ENCODE measurements at places on chromosomes 5 and 9. TPM values are rescaled to one million over a fixed set of nuclear protein-coding genes. Genes with fewer than 3 reads are reported as not detected.

DNA sequence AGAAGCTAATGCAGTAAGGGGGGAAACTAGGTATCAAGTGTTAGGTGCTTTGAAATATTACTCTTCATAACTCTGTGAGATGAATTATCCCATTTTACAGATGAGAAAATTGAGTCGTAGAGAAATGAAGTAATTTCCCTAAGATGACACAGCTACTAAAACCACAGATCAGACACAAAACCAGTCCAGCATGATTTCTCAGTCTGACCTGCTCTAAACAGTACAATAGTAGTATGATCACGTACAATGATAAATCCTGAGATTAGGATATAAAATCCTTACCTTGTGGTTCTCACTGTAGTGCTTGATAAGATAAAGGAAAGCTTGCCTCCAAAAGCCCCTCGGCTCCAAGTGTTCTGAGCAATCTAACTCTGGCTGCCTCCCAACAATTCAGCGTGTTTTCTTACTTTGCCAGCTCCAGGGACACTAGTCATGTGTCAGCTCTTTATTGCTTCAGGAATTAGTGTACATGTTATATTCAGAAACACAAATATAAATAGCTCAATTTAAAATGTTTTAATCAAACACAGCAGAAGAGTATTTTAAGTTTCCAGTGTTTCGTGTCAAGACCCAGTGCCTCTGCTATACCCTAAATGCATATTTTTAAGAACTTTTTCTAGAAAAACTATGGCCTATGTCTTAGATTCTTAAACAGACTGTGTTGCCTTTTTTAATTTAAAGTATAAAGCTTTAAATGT lies 243.6 kb downstream of the DENND1A start:
- DNase-seq = no peak

GRCh38 chr5:148573374-148573773 lies 81.0 kb downstream of the HTR4 start:
- DNase-seq = no peak

DNA sequence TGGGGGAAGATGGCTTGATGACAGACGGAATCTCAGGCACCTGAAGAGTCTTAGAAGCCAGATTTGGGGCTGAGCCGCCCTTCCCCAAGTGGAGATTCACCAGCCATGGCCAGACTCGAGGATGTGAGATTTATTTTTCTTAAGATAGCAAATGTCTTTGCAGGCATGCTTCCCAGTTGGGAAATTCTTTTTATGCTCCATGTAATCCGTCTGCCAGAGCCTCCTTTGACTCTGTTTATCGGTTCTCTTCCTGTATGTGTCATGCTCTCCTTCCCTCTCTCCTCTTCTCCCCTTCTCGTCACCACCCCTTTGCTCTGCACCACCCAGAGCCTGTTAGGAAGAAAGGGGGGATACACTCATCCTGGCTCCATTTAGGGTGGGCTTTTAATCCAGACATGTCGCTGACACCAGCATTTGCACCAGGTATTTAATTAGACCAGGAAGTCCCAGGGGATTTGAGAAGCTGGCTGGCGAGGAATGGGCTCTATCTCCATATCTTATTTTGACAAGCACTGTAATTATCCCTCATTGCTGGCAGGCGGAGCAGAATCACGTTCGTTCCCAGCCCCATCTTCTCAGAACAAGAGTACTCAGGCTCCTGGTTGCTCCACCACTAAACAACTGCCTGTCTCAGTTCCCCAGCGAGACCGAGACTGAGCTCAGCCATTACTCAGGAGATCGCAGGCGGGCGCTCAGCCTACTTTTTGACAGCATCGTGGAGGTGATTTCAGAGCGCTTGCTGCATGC lies 50.9 kb downstream of the KCNIP1 start:
- no peak for DNase-seq

- DNase-seq = no peak
Observed at GRCh38 chr5:17634160-17634559, at the start of gene TAF11L14. Gene TAF11L14, plus strand, starts transcription at chr5:17634460.

GRCh38 chr5:82925061-82925411 lies 152.2 kb downstream of the TMEM167A start:
- DNase-seq = no peak

DNA sequence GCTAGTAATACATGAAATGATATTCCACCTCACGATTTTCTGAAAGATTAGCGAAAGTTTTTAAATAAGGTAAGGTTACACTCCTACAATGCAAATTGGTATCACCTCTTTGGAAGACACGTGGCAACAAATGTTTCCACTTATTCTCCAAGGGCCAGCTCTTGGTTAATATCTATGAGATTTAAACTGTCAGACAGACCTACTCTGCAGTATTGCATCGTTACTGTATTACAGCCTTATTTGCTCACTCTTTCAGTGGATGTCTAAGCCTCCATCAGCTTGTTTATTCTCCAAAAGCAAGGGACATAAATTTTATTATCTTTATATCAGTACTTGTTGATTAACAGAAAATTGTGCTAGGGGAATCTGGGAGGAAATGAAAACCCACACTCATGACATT lies 135.7 kb downstream of the MLLT3 start:
- DNase-seq = no peak

GRCh38 chr5:91162534-91163381 lies 220.4 kb downstream of the ARRDC3 start:
- no peak for DNase-seq

DNA sequence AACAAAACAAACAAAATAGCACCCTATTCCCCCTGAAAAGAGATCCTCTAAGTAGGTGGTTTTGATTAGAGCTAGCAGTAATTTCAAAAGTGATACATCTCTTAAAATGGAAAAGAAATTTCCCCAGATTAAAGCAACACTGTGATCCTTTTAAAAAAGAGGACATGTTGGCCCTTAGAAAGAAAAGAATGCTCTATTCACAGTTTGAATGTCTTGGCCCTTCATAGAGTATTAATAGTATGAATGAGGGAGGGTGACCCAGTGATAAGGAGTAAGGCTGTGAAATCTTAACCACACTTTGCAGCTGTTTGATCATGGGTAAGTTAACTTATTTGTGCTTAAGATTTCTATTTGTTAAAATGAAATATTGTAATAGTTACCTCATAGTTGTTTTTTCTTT lies 467.7 kb upstream of the MEF2C start:
- no peak for DNase-seq

DNA sequence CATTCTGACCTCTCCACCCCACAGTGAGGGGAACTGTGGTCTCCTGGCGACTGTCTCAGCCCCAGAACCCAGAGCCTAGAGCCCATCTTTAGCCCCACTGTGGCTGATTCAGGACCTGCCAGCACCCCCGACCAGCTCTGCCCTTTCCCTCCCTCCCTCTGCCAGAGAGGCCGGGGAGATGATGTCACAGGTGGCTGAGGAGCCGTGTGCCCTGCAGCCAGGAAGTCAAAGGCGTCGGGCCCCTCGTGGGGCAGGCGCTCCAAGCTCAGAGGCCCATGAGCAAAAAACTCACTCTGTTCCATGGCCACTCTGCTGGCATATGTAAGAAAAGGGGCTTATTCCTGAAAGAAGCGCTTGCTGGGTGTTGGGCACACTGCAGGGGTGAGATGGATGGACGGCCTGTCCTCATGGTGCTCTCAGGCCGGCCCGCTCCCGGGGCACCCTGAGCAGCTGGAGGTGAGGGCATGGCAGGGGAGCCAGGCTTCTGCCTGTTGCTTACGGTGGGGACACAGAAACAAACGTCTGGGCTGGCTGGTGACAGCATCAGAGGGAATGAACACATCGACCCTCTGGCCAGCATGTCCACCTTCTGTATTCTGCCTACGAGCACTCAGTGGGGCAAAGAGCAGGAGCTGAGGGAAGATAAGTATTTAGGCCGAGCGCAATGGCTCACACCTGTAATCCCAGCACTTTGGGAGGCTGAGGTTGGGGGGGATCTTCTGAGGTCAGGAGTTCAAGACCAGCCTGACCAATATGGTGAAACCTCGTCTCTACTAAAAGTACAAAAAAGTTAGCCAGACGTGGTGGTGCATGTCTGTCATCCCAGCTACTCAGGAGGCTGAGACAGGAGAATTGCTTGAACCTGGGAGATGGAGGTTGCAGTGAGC lies 41.1 kb downstream of the LAMC3 start:
- no peak for DNase-seq

DNA sequence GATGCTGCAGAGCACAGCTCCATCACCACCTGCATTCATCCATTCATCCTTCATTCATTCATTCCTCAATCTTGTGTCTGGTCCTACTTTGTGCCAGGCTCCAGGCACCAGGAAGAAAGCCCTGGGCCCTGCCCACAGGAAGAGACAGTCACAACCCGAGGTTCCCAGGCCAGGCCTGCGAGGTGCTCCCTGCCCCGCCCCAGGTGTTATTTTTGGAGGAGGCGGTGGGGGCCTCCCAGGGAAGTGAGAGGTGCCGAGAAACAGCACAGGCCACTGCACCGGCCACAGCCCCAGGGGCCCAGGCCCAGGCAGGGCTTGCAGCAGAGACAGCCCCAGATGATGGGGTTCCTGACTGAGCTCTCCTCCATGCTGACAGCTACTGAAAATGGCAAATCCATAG lies 33.4 kb downstream of the VAV2 start:
- DNase-seq = no peak

DNA sequence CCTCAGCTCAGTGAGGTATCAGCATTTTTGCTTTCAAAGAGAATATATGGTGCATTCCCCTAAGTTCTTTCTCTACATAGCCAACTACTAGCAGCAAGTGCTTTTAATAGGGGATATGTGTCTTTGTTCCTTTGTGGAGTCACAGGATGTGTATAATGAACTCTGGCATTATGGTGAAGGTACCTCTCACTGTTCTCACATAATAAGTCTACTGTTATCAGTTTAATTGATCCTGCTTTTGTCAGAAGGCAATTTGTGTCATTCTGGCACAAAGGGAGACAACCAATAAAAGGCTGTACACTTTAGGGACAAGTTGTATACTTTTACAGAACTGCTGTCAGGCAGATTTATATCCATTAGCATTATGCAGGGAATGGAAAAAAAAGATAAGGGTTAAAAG lies 531.4 kb upstream of the RIOK2 start:
- DNase-seq = no peak

DNA sequence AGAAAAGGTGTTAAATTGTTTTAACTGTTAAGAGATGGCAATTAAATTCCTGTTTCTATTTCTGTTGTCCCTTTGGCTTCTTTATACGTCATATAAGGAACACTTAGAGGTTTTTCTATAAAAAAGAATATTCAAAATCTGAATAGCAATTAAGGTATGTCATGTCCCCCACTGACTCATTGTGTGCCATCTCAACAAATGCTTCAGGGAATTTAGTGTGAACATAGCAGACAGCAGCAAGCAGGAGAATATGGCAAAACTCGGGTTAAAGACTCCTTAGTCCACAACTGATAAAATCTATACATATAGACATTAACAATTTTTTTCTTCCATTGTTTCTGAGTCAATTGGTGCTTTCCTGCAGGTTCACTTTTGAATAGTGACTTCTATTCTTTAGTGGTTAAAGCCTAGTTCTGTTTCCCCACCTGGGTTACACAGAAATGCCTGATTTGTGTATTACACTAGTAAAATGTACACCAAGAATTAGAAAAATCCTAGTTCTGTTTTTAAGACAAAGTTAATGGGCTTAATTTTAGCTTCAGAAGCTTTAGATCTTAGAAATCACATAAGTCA lies 17.9 kb upstream of the RPS23 start:
- no peak for DNase-seq

DNA sequence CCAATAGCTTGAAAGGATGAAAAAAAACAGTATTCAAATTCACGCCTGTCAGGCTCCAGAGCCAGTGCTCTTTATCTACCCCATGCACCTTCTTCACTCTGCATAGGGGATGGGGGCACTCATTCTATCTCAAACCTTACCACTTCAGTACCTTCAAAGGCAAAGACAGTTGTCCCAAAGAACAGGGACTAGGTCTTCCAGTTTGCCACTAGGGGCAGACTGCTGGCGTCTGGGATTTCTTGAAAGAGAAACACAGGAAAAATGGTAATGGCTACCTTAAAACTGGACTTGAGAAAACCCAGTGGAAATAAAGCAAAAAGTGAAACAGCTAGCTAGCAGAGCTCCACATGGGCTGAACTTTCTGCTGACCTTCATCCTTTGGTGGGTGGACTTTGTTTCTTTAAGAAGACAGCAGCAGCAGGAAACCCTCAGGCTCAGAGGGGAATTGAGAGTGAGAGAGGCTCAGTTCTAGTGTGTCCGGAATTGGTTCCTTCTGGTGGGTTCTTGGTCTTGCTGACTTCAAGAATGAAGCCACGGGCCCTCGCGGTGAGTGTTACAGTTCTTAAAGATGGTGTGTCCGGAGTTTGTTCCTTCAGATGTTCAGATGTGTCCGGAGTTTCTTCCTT lies 41.0 kb upstream of the SLC36A1 start:
- DNase-seq = no peak

DNA sequence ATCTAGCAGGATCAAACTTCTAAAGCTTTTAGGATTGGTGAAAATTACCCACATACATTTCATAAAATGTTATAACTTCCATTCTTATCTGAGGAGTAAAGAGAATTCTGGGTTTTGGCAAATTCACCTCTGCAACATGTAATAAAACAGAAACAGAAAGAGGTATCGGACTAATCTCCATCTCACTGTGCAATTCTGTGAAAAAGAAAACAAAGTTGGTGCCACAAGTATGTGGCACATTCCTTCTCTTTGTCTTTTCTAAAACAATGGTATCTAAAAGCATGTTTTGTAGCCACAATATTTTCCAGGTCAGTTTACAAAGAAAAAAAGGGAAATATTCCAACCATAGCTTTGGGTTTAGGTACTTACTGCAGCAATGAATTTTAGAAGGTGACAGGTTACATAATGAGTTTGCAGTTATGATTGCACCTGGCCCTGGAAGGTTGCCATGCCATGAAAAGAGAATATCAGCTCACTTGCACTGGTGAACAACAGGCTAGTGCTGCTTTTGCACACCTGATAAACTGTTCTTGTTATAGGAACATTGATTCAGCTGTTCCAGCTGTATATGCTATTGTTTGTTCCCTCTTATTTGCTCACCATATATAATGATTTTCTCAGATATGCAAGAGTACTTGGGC lies 491.3 kb upstream of the MEF2C start:
- DNase-seq = no peak

- DNase-seq = no peak
Observed at GRCh38 chr5:165370794-165371193, 1865.4 kb downstream of the MAT2B start.

DNA sequence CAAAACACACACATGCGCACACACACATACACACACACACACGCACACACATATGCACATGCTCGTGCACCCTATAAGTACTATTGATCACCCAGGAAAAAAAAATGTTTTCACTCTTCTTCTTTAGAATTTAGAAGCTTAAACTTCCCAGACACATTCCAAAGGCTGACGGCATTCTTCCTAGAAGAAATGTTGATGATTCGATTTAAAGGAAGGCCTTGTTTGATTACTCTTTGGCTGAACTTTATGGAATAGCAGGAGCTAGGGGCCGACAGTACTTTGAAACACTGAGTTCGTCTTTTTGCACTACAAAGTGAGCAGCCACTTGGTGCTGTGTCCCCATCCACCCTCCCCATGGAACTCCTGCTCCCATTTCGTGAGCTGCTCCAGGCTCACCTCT lies 113.2 kb downstream of the EGFLAM start:
- no peak for DNase-seq

Gene OLFML2A
- 10.8 TPM for total RNA-seq

Gene SPINK7
- not detected for total RNA-seq

Gene PAEP
- total RNA-seq = not detected

Gene SPINK5
- total RNA-seq = 26.0 TPM

Gene TYRP1
- total RNA-seq = 86.2 TPM

Gene IGFBPL1
- 26.7 TPM for total RNA-seq
